CD8-positive, alpha-beta memory T cell (primary cell): ENCODE measurements at places on chromosomes 11 and 22. TPM values are rescaled to one million over a fixed set of nuclear protein-coding genes. Genes with fewer than 3 reads are reported as not detected.

The OR52N4 gene
- polyA plus RNA-seq, result 0.71 TPM

GRCh38 chr11:115316696-115317095 lies 187.5 kb downstream of the CADM1 start:
- no peak for DNase-seq

- DNase-seq, result no peak
Observed at GRCh38 chr11:32115446-32115845, 24.6 kb downstream of the RCN1 start.

DNA sequence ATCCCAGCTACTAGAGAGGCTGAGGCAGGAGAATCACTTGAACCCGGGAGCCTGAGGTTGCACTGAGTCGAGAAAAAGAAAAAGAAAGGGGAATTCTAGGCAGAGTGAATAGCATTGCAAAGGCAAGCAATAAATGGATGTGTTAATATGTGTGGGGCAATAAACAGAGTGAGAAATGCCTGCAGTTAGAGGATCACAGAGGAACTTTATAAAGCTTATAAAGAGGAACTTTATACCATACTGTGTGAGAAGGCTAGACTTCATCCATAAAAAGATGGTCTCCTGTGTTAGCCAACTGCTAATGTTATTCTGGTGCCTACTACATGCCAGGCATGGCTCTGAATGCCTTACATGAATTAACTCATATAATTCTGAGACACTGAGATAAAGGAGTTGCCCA lies 841 bp downstream of the B3GNT6 start:
- DNase-seq, result no peak

DNA sequence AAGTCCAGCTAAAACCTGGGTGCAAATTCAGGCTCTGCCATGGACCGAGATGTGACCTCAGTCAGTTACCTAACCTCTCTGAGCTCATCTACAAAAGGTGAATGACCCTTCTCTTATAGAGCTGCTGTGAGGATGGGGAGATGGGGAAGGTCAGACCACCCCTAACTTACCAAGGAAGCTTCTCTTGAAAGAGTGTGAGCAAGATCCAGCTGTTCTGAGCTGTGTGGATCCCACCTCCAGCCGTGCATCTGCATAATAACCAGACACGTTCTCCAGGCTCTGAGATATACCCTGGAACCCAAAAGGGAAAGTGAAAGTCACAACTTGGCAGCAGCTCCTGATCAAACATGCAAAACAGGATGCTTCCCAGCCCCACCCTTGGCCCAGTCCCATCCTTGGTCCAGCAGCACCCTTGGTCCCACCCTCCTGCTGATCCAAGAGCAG lies at the start of gene APOL3:
APOL3 (minus strand) TSS at position 257 of the 444 bp plus-strand sequence. CDS start 11,700 bp downstream, outside the sequence.
- peak; percentile 49 for DNase-seq

DNA sequence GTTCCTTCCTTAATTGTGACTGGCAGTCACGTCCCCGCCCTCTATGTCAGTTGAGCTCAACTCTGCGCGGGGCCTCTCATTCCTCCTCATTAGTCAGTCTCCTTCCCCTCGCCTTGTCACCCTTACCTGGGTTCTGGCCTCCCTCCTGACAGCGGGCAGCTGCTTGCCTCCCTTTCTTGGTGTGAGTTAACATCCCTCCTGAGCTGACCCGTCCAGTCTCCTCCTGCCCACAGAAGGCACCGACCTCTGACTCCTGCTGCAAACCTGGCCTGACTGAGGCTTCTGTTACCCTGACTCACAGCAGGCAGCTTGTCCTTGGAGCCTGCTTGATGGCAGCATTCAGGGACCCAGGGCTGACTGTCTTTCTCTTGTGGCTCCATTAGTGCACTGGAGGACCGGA lies 45.2 kb downstream of the GRIK4 start:
- no peak for DNase-seq

GRCh38 chr11:68940651-68941323 lies 37.1 kb downstream of the IGHMBP2 start:
- DNase-seq, result no peak

The POU2AF2 gene
- not detected for polyA plus RNA-seq

GRCh38 chr11:88384669-88385005 lies 47.1 kb upstream of the CTSC start:
- DNase-seq, result no peak

DNA sequence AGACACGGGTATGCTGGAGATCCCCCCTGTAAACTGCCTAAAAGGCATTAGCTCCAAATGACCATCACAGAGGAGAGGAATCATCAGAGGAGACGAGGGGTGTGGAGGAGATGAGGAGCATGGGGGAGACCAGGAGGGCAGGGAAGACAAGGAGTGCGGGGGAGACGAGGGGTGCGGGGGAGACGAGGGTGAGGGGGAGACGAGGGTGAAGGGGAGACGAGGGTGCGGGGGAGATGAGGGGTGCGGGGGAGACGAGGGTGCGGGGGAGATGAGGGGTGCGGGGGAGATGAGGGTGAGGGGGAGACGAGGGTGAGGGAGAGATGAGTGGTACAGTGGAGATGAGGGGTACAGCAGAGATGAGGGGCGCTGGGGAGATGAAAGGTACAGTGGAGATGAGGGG lies 17.5 kb upstream of the GAL start:
- no peak for DNase-seq

DNA sequence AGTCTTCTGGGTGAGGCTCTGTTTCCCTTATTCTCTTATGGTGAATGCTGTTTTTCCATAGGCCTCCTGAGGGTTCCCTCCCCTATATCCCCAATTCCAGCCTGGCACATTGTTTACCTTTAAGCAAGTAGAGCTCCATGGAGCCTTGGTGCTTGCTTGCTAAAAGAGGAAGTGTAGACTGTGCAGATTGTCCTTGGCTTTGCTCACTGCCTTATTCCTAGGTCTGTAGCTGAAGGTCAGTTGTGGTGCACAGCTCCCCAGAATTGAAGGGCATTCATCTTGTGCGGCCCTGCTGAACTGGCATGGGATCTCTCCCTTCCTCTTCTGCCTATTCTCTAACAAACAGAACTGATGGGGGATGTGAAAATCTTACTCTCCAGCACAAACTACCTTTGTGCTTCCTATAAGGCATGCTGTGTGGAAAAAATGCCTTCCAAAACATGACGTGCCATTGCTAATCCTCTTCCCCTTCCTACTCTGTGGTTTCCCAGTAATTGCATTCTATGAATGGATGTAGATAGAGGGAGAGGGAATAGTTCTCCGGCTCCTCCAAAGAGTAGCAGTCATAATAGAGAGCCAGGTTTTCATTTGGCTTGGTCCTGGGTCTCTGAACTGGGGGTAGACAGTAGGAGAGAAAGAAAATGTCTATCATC lies 34.2 kb upstream of the PLET1 start:
- DNase-seq, result no peak

The ANO9 gene
- polyA plus RNA-seq, result 12.2 TPM

DNA sequence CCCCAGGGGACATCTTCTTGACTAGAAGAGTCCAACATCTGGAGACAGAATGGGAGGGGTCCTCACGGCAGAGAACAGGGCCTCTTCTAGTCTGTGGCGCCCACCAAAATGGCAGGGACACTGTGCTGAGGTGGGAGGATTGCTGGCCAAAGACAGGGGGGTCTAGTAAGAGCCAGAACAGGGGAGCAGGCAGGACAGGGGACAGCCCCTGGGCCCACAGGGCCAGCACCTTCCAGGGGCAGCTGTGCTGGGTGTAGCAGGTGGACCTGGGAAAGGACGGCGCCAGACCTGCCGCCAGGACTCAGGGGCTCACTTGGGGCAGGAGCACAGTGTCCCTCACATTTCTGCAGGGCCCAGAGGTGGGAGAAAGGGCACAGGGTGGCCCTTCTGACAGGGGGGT lies 858 bp upstream of the APOBEC3A start:
- no peak for DNase-seq

DNA sequence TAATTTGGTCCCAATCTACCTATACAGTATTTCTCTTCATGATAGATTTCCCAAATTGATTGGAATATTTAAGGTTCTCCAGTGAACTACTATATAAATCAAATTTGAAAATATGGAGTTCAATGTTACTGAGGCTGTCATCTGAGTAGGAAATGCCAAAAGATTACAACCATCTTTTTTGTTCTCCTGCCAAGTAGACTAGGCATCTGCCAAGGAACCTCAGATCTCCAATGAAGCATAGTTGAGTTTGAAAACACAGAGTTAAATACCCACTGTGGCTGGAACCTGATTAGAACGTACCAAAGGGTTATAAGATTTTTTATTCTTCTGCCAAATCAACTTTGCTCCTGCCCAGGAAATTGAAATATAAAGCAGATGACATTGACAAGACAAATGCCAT lies 330.9 kb downstream of the CNTN5 start:
- DNase-seq, result no peak

DNA sequence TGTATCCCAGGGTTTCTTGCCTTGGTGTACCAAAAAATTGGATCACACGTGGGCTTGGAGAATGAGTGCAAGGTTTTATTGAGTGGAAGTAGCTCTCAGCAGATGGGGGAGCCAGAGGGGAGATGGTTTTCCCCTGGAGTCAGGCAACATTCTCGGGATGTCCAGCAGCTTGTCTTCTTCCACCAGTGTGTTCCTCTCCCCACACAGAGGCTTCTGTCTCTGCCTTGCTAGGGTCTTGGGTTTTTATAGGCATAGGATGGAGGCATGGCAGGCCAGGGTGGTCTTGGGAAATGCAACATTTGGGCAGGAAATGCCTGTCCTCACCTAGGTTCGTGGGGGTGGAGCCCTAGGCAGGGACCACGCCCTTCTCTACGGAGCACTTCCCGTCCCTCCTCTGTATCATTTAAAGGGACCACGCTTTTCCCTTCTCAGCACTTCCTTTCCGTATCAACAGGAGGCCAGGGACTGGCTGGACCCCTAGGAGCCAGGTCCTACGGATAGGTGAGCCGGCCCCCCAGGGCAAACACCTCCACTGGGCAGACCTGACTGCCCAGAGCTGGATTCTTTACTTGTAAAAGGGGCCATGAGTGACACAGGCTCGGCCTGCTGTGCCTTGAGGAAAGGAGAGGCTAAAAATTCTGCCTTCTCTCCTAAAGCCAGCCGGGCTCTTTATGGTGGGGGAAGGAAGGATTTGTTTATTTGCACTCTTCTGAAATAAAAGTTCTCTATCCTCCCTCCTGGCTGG lies 55.3 kb upstream of the CCDC188 start:
- peak; percentile 71 for DNase-seq

DNA sequence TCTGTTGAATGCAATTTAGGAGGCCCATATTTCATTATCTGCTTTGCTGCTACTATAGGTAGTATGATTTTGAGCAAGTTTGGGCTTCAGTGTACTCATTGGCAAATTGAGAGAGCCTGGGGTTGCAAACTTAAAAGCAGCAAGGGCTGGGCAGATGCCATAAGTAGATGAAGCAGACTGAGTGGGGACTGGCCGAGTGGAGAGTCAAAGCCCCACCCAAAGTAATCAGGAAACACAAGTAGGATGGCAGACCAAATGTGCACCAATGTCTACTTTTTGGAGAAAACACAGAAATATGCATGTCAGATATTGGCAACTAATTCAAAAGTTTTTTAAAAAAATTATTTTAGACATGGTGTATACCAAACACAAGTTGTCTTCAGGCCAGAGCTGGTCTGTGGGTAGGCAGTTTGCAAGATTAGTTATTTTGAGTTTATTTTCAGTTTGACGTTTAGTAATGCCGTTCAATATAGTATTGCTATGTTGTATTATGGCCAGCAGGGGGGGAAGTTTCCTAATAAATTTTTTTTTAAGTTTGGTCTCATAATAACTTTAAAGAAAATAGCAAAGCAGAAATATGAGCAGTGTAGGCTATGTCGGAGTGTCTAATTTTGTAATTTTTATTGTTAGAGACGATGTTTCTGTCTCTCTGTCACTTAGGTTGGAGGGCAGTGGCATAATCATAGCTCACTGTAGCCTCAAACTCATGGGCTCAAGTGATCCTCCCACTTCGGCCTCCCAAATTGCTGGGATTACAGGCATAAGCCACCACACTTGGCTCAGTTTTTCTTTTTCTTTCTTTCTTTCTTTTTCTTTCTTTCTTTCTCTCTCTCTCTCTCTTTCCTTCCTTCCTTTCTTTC lies 105.1 kb downstream of the HIPK3 start:
- DNase-seq, result no peak

DNA sequence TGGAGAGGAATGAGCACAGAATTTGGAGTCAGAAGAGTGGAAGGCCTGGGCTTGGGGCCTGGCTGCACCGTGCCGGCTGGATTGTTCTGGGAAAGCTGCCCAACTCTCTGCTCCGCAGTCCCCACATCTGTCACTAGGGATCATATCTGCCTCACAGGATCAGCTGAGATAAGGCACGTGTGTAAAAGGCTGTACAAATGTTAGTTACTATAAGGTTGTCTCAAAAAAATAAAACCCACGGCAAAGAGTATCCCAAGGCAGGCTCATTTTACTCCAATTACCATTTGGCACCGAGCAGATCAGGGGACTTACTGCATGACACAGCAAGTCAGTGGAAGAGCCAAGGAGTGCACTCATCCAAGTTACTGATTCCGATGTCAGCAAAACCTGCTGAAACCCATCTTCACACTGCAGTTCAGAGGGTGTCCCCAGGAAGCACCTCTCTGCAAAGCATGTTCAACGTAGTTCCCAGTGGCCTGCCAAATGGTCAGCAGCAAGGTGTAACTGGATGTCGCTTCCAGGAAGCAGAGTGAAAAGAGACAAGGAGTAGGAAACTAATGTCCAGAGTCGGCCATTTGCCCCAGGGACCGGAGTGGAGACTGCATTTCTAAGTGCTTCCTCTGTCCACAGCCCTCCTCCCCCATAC lies 18.1 kb upstream of the MRTFA start:
- no peak for DNase-seq

GRCh38 chr22:42203609-42204008 lies 66.8 kb downstream of the TCF20 start:
- no peak for DNase-seq

The C11orf42 gene
- polyA plus RNA-seq, result not detected

DNA sequence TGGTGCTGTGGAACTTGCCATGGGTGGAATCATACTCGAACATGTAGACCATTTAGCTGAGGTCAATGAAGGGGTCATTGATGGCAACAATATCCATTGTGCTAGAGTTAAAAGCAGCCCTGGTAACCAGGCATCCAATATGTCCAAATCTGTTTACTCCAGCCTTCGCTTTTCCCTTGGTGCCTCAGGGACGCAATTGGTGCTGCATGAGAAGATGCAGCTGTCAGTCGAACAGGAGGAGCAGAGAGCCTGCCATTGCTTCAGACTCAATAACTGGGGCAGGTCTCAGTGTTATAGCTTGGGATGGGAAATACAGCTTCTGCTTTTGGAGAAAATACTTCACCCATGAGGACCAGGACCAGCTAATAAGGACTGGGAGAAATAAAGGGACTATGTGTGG lies 5.0 kb upstream of the MCHR1 start:
- DNase-seq, result no peak
